ENCODE measurements at places on chromosomes 3 and 15.

- no peak for DNase-seq
Observed at GRCh38 chr3:121736112-121736511, 13.4 kb downstream of the GOLGB1 start.

DNA sequence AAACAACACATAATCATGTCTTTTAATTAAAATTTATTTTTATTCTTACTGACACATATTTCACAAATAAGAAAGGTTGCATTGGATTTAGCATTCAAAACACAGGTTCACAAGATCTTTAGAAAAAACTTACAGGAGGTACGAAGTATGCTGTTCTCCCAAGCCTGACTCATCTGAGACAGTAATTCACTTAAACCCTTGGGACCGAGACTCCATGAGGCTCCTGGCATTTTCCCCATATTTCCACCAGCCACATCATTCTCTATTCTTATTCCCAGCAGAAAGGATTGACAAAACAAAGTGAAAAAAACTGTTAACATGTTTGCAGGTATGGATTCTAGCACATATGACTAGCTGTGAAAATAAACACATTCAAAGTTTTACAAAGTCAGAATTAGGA lies 52.6 kb downstream of the CNTN3 start:
- DNase-seq, result no peak

- DNase-seq, result no peak
Observed at GRCh38 chr15:43974852-43975251, 148.1 kb downstream of the WDR76 start.

GRCh38 chr3:61334783-61335182 lies 83.5 kb upstream of the FHIT start:
- DNase-seq, result no peak

DNA sequence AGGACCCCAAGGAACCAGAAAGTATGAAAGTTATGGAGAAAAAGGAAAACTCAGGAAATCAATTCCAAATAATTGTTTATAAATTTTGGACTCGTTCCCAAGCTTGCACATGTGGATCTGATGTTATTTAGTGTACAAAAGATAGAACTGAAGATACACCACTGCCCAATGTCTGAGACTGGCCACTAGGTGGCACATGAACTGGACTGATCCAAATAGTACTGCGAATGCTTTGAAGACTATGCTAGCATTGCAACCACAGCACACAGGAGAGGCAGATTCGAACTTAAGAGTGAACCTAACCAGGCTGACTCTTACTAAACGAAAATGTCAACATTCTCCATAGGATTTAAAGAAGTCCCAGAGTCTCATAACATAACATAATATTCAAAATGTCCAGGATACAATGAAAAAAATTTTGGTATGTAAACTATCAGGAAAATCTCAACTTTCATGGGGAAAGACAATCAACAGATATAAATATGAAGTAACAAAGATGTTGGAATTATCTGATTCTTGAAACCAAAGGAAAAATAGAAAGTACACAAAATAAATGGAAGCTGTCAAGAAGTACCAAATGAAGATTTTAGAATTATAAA lies 596.7 kb downstream of the FGF12 start:
- peak; percentile 52 for DNase-seq

Measured in GM12864 (cell line).